ENCODE measurements at places on chromosomes 5 and 9. TPM values are rescaled to one million over a fixed set of nuclear protein-coding genes. Genes with fewer than 3 reads are reported as not detected.

Gene LCN15
- total RNA-seq: not detected

Gene ZDHHC11B
- total RNA-seq: 3.9 TPM

Gene PCDHA12
- 8.6 TPM for total RNA-seq

Gene PCBD2
- 5.7 TPM for total RNA-seq

Gene CMBL
- total RNA-seq: 7.6 TPM

Gene ALDOB
- total RNA-seq: not detected

Gene OR5C1
- total RNA-seq: not detected

Gene CYSRT1
- total RNA-seq: 0.25 TPM

Gene ANKRD20A1
- 2.0 TPM for total RNA-seq

Gene STING1
- 3.2 TPM for total RNA-seq

Gene KLF9
- total RNA-seq: 10.1 TPM
